ENCODE measurements at places on chromosomes 16 and 17.

GRCh38 chr16:13835387-13835786 is 84.6 kb upstream of the ERCC4 start:
- no peak for DNase-seq

DNA sequence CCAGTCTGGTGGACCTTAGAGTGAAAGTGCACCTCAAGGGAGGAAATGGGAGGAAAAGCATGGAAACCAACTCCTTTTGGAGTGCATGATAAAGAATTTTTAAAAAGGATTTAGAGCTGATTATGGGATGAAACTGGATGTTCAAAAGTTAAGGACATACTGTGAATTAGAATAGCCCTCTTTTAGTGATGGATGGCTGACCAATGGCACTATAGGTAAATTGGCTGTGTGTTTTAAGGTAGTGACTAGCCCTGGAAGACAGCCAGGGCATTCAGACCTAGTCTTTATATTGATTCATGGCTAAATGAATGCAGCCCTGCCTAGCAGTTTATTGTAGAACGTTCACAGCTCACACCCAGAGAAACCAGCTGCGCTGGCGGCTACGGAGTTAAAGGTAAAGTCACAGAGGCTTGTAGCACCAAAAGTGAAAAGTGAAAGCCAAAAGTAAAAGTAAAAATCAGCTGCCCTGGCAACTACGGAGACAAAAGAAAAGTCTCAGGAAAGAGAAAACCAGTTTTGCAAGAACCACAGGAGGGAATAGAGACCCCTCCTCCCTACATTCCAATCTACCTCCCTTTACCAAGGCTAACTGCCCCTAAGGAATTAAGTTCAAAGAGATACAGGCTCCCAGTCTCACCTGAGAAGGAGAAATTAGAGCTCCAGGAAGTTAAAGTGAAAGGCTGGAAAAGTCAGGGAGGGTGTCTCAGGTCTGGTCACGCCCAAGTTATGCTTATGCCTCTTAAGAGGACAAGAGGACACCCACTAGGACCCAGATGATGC is 21.8 kb downstream of the ACSM1 start:
- peak; percentile 33 for DNase-seq

DNA sequence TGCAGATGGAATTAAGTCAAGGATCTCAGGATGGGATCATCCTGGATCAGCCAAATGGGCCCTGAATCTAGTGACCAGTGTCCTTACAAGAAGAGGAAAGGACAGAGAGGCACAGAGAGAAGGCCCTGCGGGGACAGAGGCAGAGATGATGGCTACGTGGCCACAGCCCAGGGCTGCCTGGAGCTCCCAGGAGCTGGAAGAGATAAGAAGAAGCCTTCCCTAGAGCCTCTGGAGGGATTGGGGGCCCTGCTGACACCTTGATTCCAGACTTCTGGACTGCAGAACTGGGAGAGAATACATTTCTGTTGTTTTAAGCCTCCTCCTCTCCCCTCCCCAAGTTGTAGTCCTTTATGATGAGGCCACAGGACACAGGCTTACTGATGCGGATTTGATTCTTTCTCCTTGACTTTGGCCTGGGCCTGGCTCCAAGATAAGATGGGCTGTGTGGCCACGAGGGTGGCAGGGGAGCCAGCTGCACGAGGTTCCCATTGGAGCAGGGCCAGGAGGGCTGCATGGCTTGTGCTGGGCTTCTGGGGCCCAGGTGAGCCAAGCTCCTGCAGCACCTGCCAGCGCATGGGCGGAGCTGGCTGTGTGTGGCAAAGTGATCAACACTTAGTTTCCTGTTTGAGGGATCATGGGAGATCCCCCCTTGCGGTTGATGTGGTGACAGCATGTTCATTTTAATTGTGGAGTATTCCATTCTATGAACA is 146.1 kb downstream of the IRF8 start:
- DNase-seq, result no peak

DNA sequence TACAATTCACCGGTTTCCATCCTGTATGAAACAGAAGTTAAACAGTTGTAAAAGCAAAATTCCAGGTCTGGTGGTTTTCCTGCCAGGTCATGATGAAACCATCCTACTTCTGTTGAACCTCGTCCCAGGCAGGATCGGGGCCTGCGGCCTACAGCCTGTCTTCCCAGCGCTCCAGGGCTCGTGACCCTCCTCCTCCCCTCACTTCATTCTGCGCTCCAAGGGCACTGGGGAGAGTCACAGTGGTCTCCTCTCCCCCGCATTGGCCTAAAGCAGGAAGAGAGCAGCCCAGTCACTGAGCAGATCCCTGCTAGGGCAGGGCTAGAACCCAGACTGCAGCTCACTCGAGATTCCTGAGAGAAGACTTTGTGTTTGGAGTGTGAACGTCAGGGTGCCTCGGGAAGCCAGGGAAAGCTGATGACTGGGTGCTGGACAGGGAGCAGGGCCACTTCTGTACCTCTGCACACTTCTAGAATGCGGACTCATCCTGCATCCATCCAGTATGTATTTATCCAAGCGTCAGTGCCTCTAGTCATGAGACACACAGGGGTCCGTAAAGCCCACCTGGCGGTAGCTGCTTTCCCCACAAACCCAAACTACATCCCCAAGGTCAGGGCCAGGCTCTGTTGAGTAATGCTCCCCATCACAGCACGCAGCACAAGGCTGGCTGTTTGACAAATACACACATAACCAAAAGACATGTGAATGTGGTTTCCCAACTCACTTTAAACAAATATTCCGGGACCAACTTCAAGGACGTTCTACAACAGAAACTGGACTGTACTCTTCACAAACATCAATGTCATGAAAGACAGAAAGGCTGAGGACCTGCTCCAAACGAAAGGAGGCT is 1.7 kb upstream of the ITGAE start:
- DNase-seq, result no peak

- no peak for DNase-seq
These were observed 49.0 kb upstream of the AKAP1 start for GRCh38 chr17:57035971-57036481.

GRCh38 chr17:31537565-31538011 is 146.1 kb downstream of the RAB11FIP4 start:
- no peak for DNase-seq

GRCh38 chr16:64778777-64779176 is 343.1 kb downstream of the CDH11 start:
- DNase-seq, result no peak

DNA sequence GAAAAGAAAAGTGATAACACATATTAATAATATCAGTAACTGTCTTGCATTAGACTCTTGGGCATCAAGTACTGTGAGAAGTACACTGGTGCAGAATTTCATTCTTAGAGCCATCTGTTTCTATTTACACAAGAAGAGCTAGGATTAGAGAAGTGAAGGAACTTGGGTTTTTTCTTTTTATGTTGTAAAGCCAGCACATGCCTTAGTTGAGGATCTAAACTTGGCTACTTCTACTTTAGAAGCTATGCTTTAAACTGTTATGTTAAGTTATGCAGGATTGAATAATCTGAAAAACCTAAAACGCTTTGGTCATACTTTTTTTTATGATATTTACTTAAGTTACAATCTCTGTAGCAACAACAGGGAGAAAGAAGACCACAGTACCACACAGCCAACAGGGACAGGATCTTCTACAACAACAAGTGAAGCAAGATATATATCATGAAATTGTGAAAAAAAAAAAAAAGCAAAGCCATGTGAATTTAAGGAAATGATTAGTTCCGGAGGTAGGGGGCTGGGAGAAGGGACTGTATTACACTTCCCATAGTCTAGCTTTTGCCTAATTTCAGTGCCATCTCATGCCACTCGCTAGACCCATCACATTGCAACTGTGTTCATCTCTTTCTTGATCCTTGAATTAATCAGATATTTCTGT is 305.1 kb upstream of the GOT2 start:
- DNase-seq, result no peak

- DNase-seq, result no peak
These were observed 45.8 kb downstream of the WDR45B start for GRCh38 chr17:82602487-82602886.

DNA sequence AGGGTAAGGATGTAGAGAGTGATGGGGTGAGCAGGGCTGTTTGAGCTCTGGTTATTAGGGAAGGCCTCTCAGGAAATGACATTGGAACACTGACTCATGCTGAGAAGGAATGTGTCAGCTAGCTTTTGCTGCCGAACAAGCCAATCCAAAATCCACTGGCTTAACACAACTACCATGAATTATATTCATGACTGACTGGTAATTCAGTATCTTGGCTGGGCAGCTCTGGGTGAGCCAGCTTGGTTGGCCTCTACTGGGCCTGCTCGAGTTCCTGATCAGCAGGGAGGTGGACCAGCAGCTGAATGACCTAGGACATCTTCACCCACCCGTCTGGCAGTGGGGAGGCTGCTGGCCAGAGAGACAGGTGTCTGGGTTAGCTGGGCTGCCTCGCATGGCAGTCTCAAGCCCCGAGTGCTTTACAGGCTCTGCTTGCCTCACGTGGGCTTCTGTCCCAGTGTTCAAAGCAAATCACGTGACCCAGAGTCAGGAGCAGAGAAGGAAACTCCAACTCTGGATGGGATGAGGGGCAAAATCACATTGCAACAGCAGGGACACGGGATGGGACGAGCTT is 209.4 kb downstream of the KATNIP start:
- DNase-seq, result no peak

DNA sequence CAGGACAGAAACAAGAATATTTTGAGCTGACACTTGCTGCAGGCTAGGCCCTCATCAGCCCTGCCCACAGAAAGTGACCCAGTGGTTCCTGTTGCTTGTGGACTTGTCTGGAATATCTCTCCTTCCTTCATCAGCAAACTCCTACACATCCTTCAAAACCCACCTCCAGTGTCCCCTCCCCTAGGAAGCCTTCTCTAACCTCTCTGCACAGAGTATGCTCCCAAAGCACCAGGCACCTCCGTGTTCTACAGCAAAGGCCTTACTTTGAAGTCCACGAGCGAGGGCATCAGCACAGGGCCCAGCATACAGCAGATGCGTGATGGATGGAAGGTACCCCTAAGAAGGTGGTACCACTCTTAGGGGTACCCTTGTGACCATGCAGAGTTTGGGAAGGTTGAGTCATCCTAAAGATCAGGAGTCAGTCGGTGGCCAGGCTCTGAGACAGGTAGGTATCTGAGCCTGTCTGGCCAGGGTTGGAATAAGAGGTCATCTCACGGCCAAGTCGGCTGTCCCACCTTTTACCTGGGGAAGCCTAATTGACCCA is 2.0 kb downstream of the CCDC102A start:
- DNase-seq, result no peak

GRCh38 chr17:82687375-82687861 is 11.1 kb downstream of the RAB40B start:
- no peak for DNase-seq

GRCh38 chr16:1407753-1408152 is 6.8 kb downstream of the UNKL start:
- DNase-seq, result no peak

GRCh38 chr17:77346765-77347164 is 206.0 kb downstream of the SEC14L1 start:
- DNase-seq, result no peak

DNA sequence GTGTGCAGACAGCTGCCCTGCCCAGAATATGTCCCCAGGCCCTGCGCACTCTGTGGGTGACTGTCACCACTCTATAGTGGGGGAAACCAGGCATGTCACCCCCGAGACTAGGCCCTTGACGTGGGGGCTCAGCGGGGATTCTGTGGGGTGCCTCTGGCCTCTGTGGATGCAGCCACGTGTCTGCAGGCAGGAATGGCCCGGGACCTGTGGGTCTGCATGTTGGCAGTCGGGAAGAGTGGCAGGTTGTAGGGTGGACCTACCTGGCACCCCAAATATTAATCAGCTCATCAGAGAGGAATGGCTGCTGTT is 954 bp downstream of the IL32 start:
- no peak for DNase-seq

DNA sequence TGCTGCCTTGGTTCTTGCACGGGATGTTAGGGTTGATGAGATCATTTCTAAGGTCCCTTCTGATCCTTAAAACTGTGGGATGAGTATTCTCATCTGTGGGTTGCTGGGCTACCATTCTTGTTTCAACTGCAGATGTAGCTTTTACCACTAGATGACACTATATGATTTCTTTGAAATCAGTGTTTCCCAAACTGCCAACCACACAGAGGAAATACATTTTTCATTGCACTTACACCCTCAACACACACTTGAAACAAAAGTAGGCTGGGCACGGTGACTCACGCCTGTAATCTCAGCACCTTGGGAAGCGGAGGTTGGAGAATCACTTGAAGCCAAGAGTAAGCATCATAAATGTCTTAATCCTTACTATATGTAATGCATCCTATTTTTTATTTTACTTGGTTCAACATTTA is 15.3 kb downstream of the LCMT1 start:
- DNase-seq, result no peak

GRCh38 chr17:63550817-63551639 is 751 bp downstream of the DCAF7 start:
- peak; percentile 33 for DNase-seq
